Renal pelvis (tissue), 12 donors: ENCODE measurements at places on chromosomes 5 and 9.

DNA sequence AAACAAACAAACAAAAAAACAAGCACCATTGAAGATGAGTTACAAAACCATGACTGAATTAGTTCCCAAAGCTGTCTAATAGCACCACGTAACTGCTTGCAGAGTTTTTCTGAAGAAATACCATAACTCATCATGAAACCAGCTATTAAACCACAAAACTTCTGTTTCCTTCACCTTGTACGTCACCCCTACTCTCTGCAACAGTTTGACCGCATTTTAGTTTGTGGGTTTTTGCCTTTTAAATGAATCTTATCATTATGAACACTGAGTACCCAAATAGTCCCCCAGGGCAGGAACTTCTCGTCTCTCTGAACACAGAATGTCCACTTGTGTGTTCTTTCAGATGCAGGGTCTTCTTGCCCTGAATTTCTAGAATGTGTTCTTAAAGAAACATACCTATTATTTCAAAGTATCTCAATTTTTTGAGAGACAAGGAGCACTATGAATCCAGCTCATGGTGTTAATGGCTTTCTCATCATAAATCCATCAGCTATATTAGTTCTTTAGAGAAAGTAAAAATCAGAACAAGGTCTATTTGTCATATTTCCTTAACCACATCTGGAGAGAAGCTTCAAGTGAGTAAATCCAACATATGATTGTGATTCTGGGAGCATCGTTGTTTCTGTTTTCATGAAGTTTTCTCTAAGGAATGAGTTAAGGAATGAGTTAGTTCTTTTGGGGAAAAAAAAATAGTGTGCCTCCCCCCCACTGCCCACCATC is 210.6 kb downstream of the AUH start:
- DNase-seq, result no peak

DNA sequence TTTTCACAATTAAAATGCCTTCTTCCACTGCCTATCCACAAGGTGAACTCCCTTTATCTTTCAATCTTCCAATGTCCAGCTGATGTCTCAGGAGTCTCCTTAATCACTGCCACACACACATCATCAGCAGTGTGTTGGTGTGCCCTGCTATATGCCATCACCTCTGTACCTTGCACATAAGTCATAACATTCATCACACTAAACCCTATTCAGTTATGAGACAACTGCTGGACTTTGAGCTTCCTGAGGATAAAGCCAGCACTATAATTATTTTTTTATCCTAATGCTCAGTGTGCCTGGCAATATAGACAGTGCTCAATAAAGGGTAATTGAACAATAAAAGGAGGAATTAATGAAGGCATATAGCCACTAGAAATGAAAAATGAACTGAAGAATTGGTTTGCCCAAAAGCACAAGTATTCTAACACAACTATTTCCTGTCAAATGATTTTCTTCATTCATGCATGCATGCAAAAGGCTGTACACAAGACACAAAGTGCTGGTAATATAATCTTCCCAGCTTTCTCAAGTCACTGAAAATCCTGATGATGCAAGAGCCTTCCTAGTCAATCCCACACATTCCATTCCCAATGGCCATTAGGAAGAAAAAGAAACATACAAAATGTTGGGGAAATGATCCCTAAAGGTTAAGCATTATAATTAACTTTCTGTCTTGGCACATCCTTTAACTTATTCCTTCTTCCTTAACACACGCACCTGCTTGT is 32.4 kb downstream of the LPAR1 start:
- DNase-seq, result no peak

DNA sequence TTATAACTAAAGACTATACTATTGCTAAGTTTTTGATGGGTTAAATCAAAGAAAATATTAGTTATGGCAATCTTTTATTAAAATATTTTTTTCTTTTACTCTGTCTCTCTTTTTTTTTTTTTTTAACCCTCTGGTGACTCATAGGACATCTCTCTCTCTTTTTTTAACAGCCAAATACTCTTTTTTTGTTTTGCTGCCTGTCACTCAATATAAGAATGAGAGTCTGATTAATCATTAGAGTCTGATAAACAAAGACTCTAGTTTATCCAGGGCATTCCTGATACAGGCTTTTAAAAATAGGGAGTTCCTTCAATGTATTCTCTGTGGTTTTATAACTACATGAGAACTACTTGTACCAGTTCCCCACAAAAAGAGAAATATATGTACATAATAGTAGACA is 77.3 kb downstream of the SLC38A9 start:
- DNase-seq, result no peak

- no peak for DNase-seq
Measured at GRCh38 chr5:96199713-96200183, 233.3 kb downstream of the PCSK1 start.

DNA sequence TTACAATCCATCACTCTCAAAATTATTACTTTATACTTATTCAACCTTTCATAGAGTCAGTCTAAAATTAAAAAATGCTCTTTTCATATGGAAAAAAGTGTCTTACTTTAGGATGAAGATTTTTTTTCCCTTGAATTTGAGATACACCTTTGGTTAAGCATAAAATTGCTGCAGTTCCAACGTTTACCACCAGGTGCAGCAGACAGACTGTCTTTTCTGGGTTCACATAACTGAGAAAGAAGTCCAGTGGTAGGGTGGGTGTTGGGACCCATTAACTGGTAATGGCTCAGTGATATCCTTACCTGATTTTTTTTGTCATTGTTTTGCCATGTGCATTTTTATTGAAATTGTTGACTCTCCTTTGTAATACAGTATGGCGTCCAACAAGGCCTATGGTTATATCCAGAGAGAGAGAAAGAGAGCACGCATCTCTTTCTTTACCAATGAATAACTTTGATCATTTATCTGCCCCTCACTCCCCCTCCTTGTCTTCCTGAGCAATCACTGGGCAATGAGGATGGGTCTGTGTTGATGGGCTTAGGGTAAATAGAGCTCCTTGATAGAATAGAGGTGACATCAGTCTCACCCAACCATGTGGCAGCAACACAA is 98.4 kb downstream of the FBXL7 start:
- DNase-seq, result no peak

- DNase-seq, result peak; percentile 4
Measured at GRCh38 chr9:78325343-78325742, 28.4 kb downstream of the PSAT1 start.

- DNase-seq, result no peak
Measured at GRCh38 chr5:105954341-105954740, 1716.4 kb downstream of the EFNA5 start.

- no peak for DNase-seq
Measured at GRCh38 chr9:70101265-70101664, 57.6 kb downstream of the MAMDC2 start.

- DNase-seq, result no peak
Measured at GRCh38 chr9:110954822-110955291, 83.4 kb downstream of the LPAR1 start.

DNA sequence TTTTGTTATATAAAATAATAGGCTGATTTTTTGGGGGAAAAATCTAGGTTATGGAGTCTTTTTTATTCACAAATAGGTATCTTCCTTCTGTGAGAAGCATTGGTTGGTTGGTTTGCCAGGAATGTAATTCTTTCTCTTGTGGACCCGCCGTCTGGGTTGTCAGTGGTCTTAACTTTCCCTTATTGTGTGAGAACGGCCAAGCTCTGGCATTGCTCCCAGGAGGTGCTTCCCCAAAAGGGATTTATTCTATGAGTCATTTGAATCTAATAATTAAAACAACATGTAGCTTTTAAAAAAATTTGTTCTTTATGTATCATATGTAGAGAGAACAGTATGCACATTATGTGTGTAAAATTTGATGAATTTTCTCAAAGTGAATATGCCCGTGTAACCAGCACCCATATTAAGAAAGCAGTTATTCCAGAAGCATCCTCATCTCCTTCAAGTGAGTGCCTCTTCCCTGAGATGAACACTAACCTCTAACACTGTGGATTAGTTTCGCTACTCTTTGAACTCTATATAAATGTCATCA is 114.4 kb downstream of the MAST4 start:
- no peak for DNase-seq

DNA sequence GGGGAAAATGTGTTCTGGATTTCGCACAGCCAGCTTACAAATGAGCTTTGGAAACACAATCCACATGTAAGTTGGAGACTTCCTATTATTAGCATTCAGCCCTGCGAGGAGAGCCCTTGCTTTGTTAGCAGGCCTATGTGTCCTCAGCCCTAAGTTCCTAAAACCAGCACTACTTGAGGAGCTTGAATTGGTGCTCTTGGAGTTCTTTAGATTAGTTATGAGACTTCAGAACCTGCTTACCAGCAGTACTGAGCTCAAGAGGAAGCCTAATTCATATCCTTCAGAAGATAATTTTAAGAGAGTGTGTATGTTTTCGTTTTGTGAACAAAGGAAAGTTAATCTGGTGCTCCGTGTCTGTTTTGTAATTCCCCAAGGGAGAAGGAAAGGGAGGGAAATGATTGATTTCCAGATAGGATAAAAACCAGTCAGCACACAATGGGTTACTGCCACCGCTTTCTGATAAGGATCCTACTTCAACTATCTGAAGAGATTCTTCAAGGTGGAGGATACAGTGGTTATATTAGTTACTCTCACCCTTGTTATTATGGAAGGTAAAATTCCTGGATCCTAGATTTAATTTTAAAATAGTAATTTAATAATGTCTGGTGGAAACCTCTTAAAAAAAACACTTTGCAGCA is 35.2 kb downstream of the PIK3R1 start:
- DNase-seq, result no peak
